NCI-H1105 treated with DMSO at 0.1 percent for 48 hours (cell line): ENCODE measurements at places on chromosomes 13 and 19.

DNA sequence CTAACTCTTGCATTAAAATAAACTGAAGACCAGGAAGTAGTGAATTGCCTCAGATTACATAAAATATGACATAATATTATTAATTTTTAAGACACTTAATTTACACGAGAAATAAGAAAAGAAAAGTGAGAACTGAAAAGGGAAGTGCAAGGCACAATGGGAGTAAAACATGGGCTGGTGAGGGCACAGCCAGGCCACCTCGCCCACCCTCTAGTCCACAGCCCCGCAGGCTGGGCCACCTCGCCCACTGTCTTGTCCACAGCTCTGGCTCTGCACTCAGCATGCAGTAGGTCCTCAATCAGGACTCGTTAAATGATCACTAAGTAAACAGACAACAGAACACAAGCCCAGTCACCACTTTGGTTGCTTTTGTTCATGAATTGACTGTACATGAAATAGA, 67.8 kb upstream of the ARHGEF7 start:
- no peak for DNase-seq

DNA sequence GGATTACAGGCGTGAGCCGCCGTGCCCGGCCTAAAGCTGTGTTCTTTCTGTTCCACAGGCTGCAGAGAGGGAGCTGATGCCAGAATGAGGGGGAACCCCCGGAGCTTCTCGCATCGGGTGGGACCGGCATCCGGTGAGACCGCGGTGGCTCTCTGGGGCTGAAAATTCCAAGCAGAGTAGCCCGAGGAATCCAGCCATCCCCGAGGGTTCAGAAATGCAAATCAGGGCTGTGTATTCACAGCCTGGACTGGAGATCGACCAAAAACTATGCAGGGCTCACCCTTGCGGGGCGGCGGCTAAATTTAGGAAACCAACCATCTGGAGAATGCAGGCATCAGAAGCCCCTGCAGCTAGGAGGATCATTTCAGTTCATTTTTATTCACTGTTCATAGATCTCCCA, 99.2 kb downstream of the GNG7 start:
- no peak for DNase-seq

DNA sequence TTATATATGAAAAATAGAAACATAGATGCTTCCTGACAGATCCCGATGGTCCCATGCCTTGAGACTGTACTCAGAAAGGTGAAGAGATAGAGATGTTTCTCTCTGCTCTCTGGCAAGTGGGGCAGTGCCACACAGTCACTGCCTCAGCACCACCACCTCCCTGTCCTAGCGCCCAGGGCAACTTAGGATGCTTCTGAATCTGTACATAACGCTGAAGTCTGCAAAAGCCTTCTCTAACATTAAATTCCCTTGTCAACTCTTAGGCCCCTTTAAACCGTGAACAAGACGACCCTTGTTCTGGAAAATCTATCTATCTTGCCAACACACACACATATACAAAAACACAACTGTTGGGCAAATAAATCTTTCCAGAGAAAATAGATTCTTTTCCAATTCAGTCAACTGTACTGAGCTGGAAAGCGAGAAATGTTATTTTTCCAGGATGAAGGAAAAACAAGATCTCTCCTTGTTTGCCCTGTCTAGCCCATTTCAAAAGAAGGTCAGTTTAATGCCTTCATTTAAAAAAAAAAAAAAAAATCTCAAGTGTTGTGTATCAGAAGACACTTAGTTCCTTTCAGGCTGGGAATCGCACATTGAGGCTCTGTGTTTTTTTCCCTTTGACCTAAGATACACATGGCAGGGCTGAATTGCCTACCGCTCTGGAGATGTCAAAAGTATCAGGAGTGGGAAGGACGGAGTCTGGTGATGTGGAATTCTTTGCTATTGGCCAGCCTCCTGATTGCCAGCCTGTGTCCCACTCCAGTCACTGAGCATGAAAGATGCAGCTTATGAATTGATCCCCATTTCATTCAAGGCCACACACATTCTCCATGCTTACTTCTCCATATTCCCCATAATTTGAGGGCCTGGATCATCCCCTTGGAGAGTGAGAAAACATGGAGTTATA, 241.4 kb downstream of the LACC1 start:
- no peak for DNase-seq

DNA sequence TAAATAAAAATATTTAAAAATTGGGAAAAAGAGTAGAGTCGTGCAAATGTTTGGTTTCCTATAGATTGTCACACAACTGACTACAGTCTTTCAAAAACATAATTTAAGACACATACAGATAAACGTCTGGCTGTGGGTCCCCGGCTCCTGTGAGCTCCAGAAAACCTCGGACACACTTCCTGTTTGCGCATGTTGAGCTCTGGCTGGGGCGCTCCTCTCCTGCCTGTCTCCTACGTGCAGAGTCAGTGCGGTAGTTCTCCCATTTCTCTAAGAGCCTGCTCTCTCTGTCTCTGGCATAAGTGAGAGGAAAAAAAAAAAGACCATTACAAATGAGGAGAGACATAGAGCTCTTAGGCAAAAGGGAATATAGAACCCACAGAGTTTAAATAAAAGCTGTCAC, 128.2 kb upstream of the OBI1 start:
- DNase-seq: no peak

DNA sequence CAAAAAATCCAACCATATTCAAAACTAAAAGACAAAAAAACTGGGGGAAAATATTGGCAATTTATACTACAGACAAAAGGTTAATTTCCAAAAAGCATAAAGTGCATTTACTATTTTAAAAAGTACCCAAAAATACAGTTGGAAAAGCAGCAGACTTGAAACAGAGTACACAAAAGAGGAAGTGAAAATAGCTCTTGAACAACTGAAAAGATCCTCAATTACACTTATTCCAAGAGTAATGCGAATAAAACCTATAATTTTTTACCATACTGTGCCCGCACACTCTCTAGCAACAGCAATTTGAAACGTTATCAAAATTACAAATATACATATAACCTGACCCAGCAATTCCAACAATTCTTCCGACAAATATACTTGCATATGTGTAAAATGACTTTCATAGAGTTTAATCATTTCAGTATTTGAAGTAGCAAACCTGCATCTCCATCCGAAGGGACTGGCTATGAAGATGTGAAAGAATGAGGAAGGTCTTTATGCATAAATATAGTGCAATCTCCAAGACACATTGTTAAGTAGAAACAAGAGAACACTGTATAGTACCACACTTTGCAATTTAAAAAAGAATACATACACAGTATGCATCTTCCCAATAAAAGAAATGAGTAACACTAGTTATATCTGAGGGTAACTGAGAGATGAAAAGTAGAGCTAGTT, 25.4 kb downstream of the ALG5 start:
- no peak for DNase-seq

GRCh38 chr13:109565877-109566276, 220.5 kb downstream of the IRS2 start:
- no peak for DNase-seq

DNA sequence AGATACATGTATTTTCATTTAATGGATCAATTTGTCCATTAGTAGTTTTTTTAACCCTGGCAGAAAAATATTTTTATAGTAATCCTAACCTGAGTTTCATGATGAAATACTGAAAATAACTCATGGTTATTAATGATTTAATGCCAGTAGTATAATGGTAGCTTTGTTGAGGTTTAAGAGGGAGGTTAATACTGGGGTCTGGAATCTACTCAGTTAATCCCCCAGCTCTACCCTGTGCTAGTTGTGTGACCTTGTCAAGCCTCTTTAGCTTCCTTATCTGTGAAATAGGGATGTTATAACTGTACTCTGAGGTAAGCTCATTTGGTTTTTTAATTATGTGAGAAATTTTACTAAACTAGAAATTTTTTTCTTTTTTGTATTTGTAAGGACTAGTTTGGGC, 122.5 kb downstream of the TDRD3 start:
- DNase-seq: no peak

DNA sequence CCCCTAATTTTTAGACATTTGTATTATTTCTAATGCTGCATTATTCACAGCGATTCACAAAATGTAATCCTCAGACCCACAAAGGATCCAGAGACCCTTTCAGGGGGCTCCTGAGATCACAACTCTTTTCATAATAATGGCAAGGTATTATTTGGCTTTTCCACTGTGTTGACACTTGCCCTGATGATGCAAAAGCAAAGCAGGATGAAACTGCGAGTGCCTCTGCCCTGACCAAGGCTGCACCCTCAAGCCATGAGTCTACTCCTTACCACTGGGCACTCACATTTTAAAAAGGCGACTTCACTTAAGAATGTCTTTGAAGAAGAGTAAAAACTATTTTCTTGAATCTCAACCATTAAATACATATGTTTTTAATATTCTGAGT, 11.4 kb downstream of the ELF1 start:
- DNase-seq: no peak

DNA sequence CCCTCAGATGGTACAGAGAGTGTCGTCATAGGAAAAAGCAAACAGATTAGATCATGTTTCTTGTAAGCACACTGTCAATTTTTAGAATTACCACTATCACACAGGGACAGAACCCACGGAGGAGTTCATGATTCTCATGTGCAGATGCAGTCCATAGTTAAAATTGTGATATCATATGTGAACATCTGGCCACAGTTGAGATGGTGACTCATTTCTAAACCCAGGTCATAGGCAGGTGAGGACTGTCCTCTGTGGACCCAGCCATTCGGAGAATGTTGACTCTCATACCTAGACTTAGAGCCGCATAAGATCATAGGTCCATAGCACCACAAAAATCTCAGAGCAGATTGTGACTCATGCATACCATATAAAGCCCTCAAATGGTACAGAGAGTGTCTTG, 17.8 kb upstream of the ZNF730 start:
- no peak for DNase-seq

- DNase-seq: no peak
Measured at GRCh38 chr13:97696921-97697320, 256.6 kb upstream of the IPO5 start.

DNA sequence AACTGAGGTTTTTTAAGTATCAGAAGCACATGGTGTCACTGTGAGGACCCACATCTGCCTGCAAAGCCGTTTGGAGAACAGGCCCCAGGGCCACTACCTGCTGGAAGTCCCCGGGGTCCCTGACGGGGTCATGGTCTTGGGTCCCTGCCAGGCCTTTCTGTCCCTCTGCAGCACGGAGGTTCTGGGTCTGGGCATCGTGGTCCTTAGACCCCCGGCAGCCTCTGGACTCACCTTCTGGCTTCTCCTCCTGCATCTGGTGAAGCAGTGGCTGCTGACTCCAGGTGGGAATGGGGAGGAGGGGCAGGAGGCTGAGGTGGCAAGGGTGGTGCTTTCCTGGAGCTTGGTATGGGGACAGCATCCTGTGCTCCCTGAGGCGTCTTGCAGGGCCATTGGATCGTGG, 198.6 kb downstream of the TEX29 start:
- DNase-seq: no peak

GRCh38 chr13:109868578-109869311, 82.4 kb upstream of the IRS2 start:
- no peak for DNase-seq

DNA sequence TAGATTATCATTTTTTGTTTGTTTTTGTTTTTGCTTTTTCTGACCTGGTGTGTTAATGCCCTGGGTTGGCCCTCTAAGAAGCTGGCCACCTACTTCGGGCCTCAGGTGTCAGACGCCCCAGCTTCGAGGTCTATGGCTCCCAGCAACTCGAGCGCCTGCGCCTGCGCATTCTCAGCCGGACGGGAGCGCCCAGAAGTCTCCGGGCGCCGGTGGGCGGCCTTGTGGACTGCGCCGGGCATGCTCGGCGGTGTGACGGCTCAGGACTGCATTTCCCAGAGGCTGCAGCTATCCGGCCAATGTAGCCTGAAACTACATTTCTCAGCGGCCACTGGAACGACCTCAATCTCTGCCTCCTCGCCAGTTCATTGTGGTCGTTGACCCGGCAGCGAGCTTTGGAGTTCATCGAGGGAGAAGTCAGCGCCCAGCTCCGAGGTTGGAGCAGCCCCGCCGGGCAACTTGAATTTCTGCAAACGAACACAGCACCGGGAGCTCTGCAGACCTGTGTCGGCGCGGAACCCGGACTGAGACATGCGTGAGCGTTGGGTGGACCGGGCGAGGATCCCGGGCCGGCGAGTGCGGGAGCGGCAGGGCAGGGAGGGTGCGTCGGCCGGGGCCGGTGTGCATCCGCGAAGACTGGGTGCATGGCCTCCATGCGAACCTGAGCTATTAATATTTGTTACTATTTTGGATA, at the start of gene ZNF30:
Gene ZNF30 (plus strand): TSS at position 219 of the 691 bp plus-strand sequence. CDS start 3,045 bp downstream, outside the sequence.
- DNase-seq: peak; percentile 82

- DNase-seq: no peak
Measured at GRCh38 chr13:75437582-75438318, 44.2 kb downstream of the TBC1D4 start.

- no peak for DNase-seq
Measured at GRCh38 chr19:55623561-55623960, 805 bp downstream of the ZNF784 start.

DNA sequence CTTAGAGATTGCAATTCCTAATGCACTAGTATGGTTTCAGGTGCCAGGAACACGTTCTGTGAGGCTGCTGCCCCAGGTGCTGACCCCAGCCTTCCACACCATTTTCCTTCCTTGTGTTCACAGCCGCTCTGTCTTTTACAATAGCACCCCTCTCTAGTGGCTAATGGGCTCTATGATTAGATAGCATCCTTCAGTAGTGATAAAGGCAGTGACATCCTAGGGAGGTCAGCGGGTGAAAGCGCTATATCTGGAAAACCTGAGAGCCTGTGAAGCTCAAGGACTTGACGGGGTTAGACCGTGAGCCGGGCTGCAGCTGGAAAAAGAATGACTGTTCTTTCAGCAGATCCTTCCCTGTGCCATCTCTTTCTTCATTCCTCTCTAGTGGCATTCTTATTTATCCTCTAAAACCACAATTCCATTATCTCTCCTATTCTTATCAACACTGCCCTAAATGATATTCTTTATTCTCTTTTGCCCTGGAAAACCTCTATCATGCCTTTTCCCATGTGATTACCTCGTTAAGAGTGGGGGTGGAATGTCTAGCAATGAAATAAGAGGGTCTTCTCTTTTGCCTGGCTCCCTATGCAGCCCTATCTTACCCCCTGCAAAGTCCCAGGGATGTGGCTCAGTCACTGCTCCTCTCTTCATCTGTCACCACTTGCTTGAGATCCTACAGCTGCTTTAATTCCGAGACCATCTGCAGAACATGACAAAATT, 21.8 kb downstream of the ALOX5AP start:
- DNase-seq: no peak

DNA sequence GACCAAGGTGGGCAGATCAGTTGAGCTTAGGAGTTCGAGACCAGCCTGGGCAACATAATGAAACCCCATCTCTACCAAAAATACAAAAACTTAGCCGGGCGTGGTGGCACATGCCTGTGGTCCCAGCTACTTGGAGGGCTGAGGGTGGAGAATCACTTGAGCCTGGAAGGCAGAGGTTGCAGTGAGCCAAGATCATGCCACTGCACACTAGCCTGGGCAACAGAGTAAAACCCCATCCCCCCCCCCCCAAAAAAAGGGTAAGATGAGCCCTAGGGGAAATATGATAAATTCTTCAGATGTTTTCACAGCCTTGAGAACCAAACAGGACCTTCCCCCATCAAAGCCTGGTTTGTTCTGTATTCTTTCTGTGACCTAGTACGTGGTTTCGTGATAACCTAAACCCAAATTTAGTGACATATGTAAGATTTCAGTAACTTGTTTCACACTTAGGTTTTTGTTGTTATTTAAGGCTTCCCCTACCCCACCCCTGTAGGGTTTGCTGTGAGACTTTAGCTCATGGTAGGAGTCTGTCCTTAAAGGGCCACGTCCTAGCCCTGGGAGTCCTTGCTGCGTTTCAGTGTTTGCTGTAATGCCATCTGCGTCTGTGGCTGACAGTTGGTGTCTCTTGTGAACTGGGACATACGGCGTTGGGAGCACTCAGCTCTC, 49.6 kb downstream of the MYO9B start:
- DNase-seq: no peak
